Mesenchymal stem cell (in vitro differentiated cells and primary cell): ENCODE measurements at places on chromosomes 5 and 9.

- DNase-seq = peak; percentile 84
Measured at GRCh38 chr9:2655411-2655901, 33.9 kb downstream of the VLDLR start.

- DNase-seq = no peak
Measured at GRCh38 chr5:10262995-10263394, 12.9 kb downstream of the CCT5 start.

- DNase-seq = no peak
Measured at GRCh38 chr5:179323026-179323870, 22.0 kb downstream of the ADAMTS2 start.

- no peak for DNase-seq
Measured at GRCh38 chr9:138073808-138074207, 196.2 kb downstream of the CACNA1B start.

DNA sequence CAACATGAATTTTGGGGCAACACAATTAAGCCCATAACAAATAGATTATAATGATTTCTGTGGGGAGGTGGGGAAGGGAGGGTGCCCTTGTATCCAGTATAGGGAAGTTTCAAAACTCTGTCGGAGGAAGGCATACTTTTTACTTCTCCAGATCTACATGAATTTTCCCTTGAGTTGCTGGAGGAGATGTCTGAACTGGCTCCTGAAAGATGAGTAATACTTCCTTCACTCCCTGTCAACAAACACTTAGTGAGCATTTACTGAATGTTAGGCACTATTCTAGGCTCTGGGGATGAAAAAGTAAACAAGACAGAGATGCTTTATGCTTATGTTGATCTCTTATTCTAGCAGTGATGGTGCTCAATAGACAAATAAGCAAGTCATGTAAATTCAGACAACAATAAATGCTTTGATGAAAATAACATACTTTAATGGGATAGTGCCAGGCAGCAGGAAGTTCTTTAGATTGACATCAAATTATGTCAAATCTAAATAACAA is 197.9 kb upstream of the ANKH start:
- no peak for DNase-seq

GRCh38 chr9:99244344-99245260 is 22.5 kb downstream of the SEC61B start:
- DNase-seq = no peak
